ENCODE measurements at places on chromosomes 5 and 9.

GRCh38 chr5:119478781-119479180 is 26.5 kb downstream of the HSD17B4 start:
- no peak for DNase-seq

DNA sequence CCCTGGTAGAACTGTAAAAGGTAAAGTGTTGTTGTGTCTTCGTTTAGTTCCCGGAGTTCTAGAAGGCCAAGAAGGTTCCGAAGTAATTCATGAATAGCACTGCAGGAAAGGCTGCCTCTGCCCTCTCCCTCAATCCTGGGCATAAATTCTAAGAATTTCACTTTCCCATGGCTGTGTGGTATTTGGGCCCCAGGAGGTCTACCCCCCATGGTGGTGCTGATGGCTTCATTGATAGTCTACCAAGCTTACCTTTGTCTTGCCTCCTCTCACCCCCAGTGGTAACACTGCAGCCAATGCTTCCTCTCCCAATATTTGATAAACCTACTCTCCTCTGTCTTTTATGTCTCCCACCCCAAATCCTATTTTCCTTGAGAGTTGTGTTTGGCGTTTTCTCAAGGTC is 39.5 kb downstream of the ADAMTS16 start:
- no peak for DNase-seq

DNA sequence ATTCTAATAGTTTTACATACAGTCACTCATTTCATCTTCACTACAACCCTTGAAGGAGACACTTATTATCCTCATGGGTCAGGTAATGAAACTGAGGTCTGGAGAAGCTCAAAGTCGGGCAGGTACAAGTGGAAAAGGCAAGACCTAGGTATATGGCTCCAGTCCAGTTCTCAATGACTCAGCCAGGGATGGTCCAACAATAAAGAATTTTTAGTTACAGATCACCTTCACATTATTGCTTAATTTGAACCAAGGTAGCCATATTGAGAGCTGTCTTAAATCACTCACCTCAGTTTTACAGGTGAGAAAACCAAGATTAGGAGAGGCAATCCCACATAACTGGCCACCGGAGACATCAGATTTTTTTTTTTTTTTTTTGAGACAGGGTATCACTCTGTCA is 55.4 kb downstream of the PTPN3 start:
- DNase-seq: no peak

- DNase-seq: no peak
Measured at GRCh38 chr5:80745490-80745889, 90.7 kb upstream of the DHFR start.

Data from AML-193 (cell line).